ENCODE measurements at places on chromosomes 2 and 18. TPM values are rescaled to one million over a fixed set of nuclear protein-coding genes. Genes with fewer than 3 reads are reported as not detected.

Gene EVX2
- not detected for total RNA-seq

Gene CD302
- total RNA-seq, result 16.4 TPM

Gene CHCHD5
- 4.9 TPM for total RNA-seq

Gene TTR
- not detected for total RNA-seq

Gene TRAPPC12
- 56.1 TPM for total RNA-seq

Gene PJVK
- total RNA-seq, result 0.08 TPM

Gene CCT4
- 247 TPM for total RNA-seq

Gene CLEC4F
- total RNA-seq, result not detected

Gene ST8SIA3
- total RNA-seq, result not detected

Gene LHCGR
- not detected for total RNA-seq

Gene CD226
- total RNA-seq, result 0.39 TPM

- peaks cover 90% of the 10 kb centered on the region for H3K4me1 ChIP-seq
- H3K36me3 ChIP-seq, result no peaks in the 10 kb centered on the region
Observed at GRCh38 chr2:75604484-75604883, 42.1 kb upstream of the MRPL19 start.

DNA sequence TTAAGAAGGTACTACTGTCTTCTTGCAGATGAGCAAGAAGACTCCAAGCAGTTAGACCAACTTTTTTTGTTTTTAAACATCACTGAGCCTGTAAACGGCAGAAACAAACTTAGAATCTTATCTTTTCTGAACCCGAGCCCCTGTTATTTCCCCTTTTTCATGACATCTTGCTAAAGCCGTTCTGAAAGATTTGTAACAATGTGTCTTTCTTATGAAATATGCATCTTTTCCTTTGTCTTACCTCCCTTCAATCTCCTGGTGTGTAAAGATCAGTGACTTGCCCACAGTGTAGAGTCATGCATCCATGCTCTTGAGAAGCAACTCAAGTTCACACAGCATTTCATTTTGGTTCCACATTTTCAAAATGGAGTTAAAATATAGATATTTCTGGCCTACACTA, 288.8 kb upstream of the CELF4 start:
- no peaks in the 10 kb centered on the region for H3K36me3 ChIP-seq
- DNase-seq, result no peak
- no peaks in the 10 kb centered on the region for H3K27me3 ChIP-seq
- H3K4me1 ChIP-seq, result no peaks in the 10 kb centered on the region
- no peak overlapping the region for H3K27ac ChIP-seq

DNA sequence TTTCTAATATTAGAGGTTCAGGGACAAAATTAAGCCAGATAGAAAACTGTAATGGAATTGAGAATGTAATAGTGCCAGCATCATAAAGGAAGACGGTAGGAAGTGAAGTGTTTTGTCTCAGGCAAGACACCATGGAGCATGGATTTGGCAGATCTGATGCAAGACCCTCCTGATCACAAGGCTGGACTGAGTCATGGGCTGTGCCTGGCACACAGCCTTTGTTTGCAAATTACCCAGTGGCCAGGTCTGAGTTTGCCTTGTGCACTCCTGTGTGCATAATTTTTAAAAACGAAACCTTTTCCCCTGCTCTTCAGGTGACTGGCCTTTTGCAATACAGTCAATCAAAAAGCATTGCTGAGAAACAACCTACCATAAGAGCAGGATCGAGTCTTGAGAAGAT, 2.0 kb upstream of the UPP2 start:
- no peak for DNase-seq
- H3K27ac ChIP-seq, result no peak overlapping the region
- no peaks in the 10 kb centered on the region for H3K27me3 ChIP-seq
- no peaks in the 10 kb centered on the region for H3K36me3 ChIP-seq
- H3K4me3 ChIP-seq, result no peak overlapping the region
- no peaks in the 10 kb centered on the region for H3K4me1 ChIP-seq

GRCh38 chr2:96907115-96908041, 37.5 kb upstream of the SEMA4C start:
- H3K27ac ChIP-seq, result no peak overlapping the region
- H3K27me3 ChIP-seq, result no peaks in the 10 kb centered on the region
- no peaks in the 10 kb centered on the region for H3K36me3 ChIP-seq

GRCh38 chr18:59916746-59917145, 16.9 kb downstream of the PMAIP1 start:
- no peaks in the 10 kb centered on the region for H3K36me3 ChIP-seq
- peak; percentile 22 for DNase-seq
- H3K4me1 ChIP-seq, result peaks cover 47% of the 10 kb centered on the region
- no peak overlapping the region for H3K27ac ChIP-seq
- H3K4me3 ChIP-seq, result no peak overlapping the region

GRCh38 chr2:215363039-215363438, 51.2 kb downstream of the ATIC start:
- H3K27ac ChIP-seq, result no peak overlapping the region
- no peaks in the 10 kb centered on the region for H3K27me3 ChIP-seq
- H3K4me1 ChIP-seq, result no peaks in the 10 kb centered on the region

DNA sequence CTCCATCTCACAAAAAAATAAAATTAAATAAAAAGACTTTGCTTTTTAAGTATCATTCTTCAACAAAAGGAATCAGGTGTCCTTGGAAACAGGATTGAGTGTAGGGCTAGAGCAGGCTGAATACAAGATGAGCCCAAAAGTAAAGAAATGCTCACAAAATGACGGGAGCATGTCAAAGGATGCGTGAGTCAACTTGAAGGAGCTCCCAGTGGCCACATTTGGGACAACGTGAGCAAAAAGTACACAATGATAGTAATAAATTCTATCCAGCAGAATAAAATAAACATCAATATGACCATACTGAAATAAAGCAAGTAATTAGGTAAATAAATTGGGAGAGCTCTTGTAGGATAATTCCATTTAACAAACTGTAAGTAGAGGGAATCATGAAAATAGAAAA, 220.7 kb downstream of the PHLPP1 start:
- H3K4me3 ChIP-seq, result no peak overlapping the region
- H3K36me3 ChIP-seq, result no peaks in the 10 kb centered on the region
- no peak for DNase-seq
- H3K4me1 ChIP-seq, result no peaks in the 10 kb centered on the region
- no peaks in the 10 kb centered on the region for H3K27me3 ChIP-seq
- no peak overlapping the region for H3K27ac ChIP-seq

DNA sequence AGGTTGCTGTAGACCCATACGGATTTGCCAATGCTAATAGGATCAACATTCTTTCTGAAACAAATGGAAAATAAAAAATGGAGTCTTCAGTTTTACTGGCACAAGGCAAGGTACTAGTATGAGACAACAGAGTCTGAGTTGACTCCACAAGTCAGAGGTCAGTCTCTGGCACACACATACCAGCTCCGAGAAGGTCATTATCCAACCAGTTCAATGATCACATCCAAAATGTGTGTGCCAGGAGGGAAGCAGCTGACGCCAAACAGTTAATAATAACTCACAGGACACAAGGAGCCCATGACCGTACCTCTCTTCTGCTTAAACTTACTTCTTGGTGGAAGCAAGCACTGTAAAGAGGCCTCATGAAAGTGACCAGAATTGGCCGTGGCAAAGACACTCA, 528.6 kb downstream of the ZNF516 start:
- peaks cover 7% of the 10 kb centered on the region for H3K27me3 ChIP-seq
- H3K36me3 ChIP-seq, result no peaks in the 10 kb centered on the region
- no peak for DNase-seq

GRCh38 chr2:86510436-86510933, 52.8 kb downstream of the CHMP3 start:
- H3K36me3 ChIP-seq, result peaks cover 41% of the 10 kb centered on the region
- no peak for DNase-seq
- H3K4me1 ChIP-seq, result no peaks in the 10 kb centered on the region
- no peak overlapping the region for H3K4me3 ChIP-seq

- H3K27me3 ChIP-seq, result no peaks in the 10 kb centered on the region
- DNase-seq, result no peak
- H3K36me3 ChIP-seq, result no peaks in the 10 kb centered on the region
- no peak overlapping the region for H3K4me3 ChIP-seq
- H3K27ac ChIP-seq, result no peak overlapping the region
Observed at GRCh38 chr18:78721981-78722380, 257.6 kb upstream of the SALL3 start.

- H3K27ac ChIP-seq, result no peak overlapping the region
- H3K4me1 ChIP-seq, result peaks cover 42% of the 10 kb centered on the region
- H3K36me3 ChIP-seq, result no peaks in the 10 kb centered on the region
- H3K27me3 ChIP-seq, result no peaks in the 10 kb centered on the region
- H3K4me3 ChIP-seq, result no peak overlapping the region
Observed at GRCh38 chr2:150605664-150606063, 118.2 kb upstream of the RND3 start.

- no peaks in the 10 kb centered on the region for H3K36me3 ChIP-seq
- no peak overlapping the region for H3K4me3 ChIP-seq
- H3K4me1 ChIP-seq, result no peaks in the 10 kb centered on the region
- H3K27ac ChIP-seq, result no peak overlapping the region
Observed at GRCh38 chr2:26521054-26521912, 43.4 kb upstream of the OTOF start.

DNA sequence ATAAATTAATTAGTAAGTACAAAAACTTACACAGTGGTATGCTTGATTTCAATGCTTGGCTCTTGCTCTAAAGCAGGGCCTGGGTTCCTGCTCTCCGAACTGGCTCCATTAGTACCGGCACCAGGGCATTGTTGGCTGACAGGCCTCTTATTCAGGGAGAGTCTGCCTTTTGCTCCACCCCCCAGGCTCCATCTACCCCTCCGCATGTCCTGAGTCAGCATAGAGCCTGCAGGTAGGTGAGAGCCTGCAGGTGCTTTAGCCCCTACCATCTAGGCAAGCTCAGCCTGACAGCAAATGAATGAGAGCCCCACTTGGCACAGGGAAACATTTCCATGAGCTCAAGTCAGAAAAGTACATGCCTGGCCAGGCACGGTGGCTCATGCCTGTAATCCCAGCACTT, 35.1 kb upstream of the EFHD1 start:
- no peak overlapping the region for H3K4me3 ChIP-seq
- H3K27ac ChIP-seq, result no peak overlapping the region
- H3K36me3 ChIP-seq, result no peaks in the 10 kb centered on the region
- no peaks in the 10 kb centered on the region for H3K4me1 ChIP-seq
- no peaks in the 10 kb centered on the region for H3K27me3 ChIP-seq

DNA sequence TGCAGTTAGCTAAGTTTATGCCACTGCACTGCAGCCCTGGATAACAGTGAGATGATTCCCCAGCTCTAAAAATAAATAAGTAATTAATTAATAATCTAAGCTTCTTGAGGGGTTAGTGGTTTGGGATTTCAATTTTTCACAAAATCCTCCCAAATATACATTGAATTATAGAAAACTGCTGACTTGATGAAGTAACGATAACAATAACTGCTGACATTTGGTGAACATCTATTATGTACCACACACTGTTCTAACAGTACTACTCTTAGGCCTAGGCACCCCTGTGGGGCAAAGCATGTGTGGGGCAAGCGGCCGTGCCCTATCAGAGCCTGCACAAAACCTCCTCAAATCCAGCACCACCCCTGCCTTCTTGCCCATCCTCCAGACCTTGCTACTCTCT, 245.8 kb upstream of the EPHA4 start:
- no peak for DNase-seq
- H3K27ac ChIP-seq, result no peak overlapping the region
- no peaks in the 10 kb centered on the region for H3K27me3 ChIP-seq
- H3K4me3 ChIP-seq, result no peak overlapping the region
- H3K4me1 ChIP-seq, result no peaks in the 10 kb centered on the region

GRCh38 chr2:181046833-181047232, 66.4 kb downstream of the UBE2E3 start:
- no peak for DNase-seq
- no peak overlapping the region for H3K4me3 ChIP-seq
- no peak overlapping the region for H3K27ac ChIP-seq
- no peaks in the 10 kb centered on the region for H3K36me3 ChIP-seq

GRCh38 chr18:40109252-40110049, 1845.6 kb upstream of the PIK3C3 start:
- no peak overlapping the region for H3K4me3 ChIP-seq
- H3K27ac ChIP-seq, result no peak overlapping the region
- no peaks in the 10 kb centered on the region for H3K27me3 ChIP-seq
- no peaks in the 10 kb centered on the region for H3K36me3 ChIP-seq
- no peak for DNase-seq

- no peak overlapping the region for H3K4me3 ChIP-seq
- no peak overlapping the region for H3K27ac ChIP-seq
- no peaks in the 10 kb centered on the region for H3K4me1 ChIP-seq
- no peaks in the 10 kb centered on the region for H3K27me3 ChIP-seq
Observed at GRCh38 chr2:75162897-75163296, 36.4 kb downstream of the TACR1 start.

DNA sequence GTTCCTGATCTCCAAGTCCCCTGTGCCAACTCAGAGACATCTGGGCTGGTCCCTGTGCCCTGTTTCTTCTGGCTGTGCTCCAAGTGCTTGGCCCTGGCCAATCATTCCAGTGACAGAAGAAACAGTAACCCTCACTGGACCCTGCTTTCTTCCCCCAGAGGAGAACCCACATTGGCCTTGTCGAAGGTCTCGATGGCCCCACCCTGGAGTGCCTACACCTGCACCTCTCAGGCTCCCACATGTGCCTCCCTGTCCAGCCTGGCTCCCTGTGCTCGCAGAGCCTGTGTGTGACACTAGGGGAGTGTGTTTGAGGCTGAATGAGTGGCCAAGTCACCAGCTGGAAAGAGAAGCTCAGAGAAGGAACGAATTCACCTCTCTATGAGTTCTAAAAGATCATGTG, 5.9 kb upstream of the MAL start:
- H3K4me3 ChIP-seq, result no peak overlapping the region
- peaks cover 16% of the 10 kb centered on the region for H3K27me3 ChIP-seq
- no peak overlapping the region for H3K27ac ChIP-seq
- H3K4me1 ChIP-seq, result no peaks in the 10 kb centered on the region
- no peaks in the 10 kb centered on the region for H3K36me3 ChIP-seq
- no peak for DNase-seq

DNA sequence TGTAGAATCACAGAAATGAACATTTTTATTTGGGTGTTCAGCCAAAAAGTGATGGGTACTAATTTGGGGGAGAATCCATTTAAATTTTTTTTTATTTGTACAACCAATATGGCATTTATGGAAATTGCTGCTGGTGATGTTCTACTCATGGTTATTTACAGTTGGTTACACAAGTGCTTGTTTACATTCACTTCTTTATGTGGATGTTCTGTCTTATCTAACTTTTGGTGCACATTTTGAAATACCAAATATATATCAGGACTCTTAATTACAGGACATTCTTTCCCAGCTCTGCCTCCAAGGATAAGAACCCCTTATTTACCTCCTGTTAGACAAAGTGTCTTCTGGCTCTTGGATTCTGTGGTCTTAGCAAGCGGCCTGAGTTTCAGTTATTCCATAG, 35.2 kb downstream of the NEMP2 start:
- no peaks in the 10 kb centered on the region for H3K36me3 ChIP-seq
- H3K4me1 ChIP-seq, result no peaks in the 10 kb centered on the region
- H3K27ac ChIP-seq, result no peak overlapping the region
- no peak overlapping the region for H3K4me3 ChIP-seq

DNA sequence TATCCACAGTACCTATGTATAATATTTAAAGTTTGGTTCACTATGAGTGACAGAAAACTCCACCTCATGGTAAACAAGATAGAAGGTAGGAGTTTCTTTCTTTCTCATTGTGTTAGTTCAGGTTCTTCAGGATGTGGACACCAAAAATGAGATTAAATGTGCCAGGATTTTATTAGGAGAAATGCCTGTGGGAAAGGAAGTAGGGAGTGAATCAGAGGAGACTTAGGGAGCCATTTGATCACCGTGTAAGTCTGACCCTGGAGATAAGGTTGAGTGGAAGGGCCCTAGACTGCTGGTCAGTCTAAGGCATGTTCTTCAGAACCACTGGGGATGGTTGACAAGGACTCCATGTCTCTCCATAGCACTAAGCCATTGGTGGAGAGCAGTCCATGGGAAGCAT, 8.1 kb downstream of the AOX1 start:
- H3K27ac ChIP-seq, result no peak overlapping the region
- no peaks in the 10 kb centered on the region for H3K36me3 ChIP-seq
- no peak overlapping the region for H3K4me3 ChIP-seq
- H3K27me3 ChIP-seq, result no peaks in the 10 kb centered on the region
- peaks cover 11% of the 10 kb centered on the region for H3K4me1 ChIP-seq

All from SJSA1 (cell line).